ENCODE measurements at places on chromosomes 7 and 10.
A peak's percentile ranks its signal among the peaks of the same experiment; 100 is the strongest.

DNA sequence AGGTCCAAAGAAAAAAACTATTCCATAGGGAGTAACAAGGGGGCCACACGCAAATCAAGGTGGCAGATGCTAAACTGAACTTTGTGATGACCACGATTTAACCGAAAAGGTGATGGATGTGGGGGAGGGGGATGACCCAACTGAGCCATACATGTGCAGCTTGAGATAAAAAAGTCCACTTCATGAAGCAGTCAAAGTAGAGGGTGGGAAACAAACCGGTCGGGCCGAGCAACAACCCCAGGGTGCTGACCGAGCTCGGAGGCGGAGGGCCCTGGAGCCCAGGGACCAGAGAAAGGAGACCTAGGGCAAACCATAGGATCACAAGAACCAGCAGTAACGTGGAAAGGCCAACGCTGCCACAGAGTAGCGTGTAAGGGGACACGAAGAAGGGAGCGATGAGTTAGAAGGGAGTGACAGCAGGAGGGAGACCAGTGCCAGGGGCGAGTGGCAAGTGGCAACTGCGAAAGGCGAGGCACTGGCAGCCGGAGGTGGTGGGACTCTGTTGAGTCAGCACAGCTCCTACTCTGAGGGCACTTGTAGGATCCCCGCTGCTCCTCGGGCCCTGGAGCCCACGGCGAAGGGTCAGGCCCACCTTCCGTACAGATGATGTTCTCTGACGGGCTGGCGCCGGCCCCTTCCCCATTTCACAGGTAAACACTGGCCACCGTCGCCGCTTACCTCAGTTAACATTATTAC, 540 bp downstream of the SNX13 start:
- DNase-seq = peak; percentile 13

DNA sequence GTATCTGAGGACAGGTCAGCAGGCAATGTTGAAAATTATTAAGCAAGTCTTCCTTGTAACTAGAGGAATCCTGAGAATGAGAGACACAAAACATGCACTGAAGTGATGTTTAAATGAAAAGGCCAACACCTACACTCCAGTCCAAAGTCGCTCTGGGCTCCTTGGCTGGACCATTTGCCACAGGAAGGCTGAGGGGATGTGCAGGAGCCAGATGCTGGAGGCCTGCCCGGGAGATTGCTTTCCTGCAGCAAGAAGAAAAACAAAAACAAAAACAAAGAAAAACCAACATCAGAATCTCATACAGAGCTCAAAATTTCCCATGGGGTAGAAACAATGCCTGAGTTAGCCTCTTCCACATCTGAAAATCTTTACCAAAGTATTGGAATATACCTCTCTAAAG, 157.0 kb downstream of the DGKI start:
- no peak for DNase-seq

DNA sequence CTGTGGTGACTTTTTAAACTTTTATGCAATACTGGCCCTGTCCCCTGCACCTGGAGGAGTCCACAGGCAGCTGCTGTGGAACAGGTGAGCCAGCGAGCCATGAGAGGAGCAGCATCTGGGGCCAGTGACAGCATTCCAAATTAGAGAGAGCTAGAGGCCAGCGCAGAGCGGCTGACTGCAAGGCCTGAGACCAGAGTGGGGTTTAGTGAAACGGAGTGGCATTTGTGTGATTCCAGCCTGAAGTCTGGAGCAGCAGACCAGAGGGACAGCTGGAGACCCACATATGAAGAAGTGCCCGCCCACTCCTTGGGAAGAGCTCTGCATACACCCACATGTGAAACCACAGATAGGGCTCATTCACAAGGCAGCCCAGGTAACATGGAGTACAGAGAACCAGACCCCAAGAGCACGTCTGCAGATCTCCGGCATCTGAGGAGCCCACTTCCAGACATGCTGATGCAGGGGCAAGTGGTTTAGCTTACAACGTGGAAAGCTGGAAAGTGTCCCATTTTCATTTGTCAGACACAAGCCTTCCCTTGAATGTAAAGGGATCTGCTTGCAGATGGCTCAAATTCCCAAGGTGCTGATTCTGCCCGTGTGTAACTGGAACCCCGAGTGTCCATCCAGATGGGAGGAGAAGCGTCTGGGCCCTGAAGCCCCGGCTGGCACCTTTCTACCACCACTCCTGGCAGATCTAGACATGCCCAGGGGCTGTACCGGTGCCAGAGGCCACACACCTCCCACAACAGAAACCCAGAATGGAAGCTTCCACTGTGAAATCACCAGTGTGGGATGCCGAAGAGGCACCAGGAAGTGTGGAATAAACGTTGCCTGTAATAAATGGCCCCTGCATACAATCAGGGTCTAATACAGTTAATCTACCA, 256.0 kb upstream of the TCERG1L start:
- no peak for DNase-seq

DNA sequence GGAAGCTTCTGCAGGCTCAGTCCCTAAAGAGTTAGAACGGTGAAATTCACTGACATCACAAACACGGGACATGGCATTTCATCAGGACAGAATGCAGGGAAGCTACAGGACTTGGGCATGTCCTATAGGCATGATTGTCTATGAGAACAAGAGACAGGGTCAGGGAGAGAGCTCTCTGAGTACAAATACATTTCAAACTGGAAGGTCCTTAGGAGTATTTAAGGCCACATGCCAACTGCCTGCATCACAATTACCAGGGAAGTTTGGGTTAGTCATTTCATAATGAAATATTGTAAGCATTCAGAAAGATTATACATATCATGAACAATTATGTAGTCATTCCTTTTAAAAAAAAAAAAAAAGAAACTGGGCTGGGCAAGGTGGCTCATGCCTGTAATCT, 71.3 kb downstream of the CREB3L2 start:
- no peak for DNase-seq

Measured in neural crest cell (in vitro differentiated cells).